ENCODE measurements at places on chromosomes 7 and 10.

DNA sequence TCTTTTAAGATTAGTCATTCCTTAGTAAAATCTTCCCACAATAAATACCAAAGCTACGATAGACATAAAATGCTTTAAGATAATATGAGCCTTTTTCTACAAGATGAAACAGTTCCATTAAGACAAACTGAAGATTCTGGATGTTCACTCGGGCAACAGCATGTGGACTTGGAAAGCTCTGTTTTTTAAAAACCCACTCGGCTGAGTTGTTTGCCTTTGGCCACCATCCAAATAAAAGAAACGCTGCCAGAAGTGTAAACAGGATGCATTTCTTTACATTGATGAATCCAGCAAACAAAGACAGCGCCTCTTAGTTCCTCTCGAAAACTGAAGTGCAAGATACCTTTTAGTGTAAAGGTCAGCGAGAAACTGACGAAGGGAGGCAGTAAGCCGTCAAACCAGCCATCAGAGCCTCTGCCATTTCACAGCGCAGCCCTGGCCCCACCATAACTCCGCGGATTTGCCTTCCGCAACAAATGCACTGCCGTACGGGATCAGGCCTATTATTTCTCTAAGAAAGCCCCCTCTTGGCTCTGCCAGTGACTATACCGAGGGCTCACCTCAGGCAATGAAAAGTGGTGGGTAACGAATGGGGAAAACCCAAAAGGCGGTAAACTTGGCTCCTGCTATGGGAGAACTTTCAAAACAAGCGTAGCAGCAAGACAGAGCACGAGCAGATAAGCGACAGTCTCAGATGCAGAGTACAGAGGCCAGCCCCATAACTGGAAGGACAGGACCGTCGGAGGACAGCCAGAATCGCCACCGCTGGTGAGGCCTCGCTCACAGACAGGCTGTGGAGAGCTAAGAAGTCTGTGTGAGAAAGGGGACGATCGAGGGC, 41.4 kb downstream of the GNA12 start:
- no peak for DNase-seq

DNA sequence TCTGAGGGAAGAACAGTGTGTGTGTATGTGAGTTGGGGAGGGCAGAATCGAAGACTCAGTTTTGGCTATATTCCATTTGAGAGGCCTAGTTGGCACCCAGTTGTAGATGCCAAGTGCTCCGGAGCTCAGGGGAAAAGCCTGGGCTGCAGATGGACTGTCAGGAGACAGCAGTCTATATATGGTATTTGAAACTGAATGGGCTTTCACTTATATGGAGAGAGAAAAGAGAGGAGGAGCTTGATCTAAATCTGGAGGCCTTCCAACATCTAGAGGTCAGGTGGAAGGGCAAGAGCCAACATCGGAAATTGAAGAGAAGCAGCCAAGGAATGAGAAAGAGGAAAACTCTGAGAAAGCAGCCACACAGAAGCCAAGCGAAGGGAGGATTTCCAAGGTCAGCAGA, 350.8 kb upstream of the BMPER start:
- no peak for DNase-seq

GRCh38 chr10:12279281-12279680, 70.1 kb upstream of the CAMK1D start:
- no peak for DNase-seq

DNA sequence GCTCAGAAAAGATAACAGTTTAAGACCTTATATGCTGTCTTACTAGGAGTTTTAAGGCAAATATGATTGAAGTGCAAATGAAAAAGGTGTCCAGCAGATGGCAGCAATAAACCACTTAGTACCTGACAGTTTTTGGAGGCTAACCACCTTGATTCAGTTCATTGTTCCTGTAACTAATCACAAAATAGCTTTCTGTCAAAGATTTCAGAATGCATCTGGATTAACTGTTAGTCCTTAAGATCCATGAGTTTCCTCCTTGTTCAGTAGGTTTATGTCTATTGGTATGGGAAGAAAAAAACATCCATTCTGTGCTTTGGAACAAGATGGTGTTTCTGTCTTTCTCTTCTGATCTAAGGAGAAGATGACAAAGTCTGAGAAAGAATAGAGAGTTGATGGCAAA, 46.6 kb downstream of the CCSER2 start:
- peak; percentile 8 for DNase-seq

DNA sequence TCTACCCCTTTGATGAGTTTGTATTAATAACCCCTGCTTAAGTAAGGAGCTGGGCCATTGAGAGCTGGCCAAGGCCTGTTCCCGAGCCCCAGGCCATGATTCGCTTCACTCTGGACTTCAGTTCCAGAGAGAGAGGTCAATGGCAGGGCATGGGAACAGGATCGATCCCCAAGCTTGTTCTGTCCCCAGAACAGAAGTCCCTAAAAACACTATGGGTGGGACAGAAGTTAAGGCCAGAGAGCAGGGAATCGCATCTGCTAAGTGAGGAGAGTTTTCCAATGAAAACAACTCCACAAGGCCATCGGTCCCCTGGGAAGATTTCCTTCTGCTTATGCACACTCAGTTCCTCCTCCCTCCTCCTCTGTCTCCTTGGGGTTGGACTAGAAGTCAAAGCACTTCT, 159.6 kb downstream of the LSM5 start:
- no peak for DNase-seq

- peak; percentile 47 for DNase-seq
Observed at GRCh38 chr10:7408291-7409044, 2.4 kb downstream of the SFMBT2 start.

DNA sequence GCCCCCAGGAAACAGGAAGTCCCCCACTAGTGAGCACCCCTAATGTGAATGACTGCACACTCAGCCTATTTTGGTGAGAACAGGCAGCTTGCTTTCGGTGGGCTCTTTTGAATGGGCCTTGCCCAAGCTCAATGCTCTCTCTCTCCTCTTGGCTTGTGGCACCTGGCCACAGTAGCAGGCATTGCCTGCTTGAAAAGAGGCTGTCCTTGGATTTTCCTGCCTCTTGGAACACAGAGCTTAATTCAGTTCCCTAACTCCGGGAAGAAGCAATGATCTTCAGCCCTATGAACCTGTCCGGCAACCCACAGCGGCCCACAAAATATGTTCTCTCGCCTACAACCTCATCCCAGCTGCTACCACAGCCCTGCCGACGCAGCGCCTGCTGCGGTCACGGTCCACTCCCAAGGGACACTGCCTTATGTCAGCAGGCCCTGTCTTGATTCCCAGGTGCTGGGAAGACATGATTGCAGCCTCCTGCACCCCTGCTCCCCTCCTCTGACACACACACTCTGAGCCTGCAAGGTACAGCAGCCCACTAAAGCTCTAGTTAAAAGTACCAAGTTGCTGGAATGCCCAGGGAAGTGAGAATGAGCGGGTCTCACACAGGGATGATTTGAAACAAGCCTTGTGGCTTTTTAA, 715.5 kb upstream of the GALNT17 start:
- DNase-seq: no peak

- DNase-seq: no peak
Observed at GRCh38 chr7:43201912-43202311, 89.5 kb downstream of the HECW1 start.

DNA sequence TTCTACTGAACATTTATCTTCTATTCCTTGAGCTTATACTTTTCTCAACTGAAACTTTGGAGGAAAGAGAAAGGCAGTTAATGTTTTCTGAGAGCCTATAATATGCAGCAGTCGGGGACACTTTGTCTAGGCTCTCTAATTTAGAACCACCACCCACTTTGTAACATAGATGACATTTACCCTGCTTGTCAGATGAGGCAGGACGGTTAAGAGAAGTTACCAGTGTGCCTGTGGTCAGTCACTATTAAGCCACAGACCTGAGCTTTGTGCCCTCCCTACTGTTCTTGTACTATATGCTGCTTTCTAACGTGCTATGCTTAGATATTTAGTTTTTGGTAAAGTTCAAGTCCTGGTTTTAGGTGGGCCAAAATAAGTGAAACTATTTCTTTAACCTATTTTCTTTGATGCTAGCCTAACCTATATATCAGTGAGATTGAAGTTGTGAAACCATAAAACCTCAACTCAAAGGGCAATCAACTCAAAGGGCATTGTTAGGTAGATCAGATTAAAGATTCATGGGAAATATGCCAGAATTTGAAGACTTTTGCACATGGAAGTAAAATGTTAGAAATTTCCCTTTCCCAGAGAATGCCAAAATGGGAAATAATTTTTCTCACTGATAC, 156.5 kb upstream of the AGR3 start:
- no peak for DNase-seq

DNA sequence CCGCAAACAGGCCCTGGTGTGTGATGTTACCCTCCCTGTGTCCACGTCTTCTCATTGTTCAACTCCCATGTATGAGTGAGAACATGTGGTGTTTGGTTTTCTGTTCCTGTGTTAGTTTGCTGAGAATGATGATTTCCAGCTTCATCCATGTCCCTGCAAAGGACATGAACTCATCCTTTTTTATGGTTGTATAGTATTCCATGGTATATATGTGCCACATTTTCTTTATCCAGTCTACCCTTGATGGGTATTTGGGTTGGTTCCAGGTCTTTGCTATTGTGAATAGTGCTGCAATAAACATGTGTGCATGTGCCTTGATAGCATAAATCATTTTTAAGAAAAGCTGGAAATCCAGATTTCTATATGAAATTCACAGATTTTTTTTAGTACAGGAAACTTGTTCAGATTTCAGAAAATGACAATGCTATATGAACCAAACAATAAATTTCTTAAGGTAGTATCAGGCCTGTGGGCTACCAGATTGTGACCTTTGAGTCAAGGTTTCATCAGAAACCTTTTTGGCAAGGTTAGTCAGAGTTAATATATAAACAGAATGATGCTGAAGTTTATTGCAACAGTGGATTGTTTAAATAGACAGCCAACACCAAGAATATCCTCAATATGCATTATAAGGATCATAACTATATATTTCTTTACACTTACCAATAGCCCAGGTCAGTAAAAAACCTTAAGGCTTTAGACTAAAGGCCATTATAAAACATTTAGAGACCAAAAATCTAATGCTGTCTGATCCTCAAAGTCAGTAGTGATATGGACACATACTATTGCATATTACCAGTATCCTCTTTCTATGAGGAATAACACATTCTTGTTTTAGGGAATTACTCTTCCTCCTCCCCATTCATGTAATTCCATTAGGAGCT, 68.7 kb upstream of the PAPSS2 start:
- DNase-seq: no peak

DNA sequence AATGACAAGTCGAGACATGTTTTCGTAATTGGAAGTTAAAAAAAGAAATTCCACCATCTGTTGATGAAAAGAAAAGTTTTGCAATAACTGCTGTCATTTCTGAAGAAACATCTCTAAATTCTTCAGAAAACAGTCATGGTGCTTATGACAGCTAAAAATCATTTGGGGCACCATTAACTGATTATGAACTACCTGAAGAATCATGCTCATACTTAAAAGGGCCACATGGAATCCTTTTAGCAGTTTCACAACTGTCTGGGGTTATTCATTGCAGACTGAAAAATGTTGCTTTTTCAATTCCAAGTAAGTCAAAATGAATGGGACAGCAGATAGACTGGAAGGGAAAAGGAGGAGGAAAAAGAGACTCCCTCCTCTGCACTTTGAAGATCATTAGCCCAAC, 134.2 kb downstream of the CHN2 start:
- DNase-seq: no peak

DNA sequence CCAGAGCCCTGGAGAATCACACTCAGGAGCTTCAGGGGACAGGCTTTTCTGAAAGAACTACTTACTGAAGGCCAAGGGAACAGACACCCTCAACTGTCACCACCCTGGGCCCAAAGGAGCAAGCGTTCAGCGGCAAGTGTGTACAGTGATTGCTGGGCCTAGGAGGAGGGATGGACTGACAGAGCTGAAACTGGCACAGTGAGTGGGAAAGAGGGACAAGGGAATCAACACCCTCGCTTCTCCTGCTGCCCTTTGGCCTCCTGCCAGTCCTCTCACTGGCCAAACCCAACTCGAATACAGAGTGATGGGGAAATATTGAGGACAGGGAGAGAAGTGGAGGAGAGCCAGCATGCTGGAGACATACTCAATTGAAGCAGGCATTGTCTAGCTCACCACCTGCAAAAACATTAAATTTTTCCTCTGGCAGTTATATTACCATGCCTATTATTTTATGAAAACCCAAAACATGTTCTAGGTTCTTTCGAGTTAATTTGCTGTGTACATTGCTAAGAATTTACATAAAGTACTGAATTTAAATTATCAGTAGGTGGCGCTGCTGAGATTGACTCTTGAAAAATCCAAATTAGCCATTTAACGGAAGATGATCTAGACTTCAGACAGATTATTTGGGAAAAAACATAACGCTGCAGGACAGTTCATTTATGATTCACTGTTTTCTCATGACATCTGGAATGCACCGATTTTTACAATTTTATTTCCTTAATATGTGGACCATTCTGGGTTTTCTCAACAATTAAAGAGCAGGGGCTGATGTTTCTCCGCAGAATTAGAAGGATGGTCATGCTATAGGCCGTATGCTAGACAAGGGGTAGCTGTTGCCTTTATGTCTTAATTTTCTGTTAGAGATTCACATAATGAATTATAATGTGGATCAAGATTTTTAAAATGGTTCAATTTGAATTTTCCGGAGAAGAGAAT, 14.7 kb upstream of the TMEM236 start:
- peak; percentile 42 for DNase-seq

DNA sequence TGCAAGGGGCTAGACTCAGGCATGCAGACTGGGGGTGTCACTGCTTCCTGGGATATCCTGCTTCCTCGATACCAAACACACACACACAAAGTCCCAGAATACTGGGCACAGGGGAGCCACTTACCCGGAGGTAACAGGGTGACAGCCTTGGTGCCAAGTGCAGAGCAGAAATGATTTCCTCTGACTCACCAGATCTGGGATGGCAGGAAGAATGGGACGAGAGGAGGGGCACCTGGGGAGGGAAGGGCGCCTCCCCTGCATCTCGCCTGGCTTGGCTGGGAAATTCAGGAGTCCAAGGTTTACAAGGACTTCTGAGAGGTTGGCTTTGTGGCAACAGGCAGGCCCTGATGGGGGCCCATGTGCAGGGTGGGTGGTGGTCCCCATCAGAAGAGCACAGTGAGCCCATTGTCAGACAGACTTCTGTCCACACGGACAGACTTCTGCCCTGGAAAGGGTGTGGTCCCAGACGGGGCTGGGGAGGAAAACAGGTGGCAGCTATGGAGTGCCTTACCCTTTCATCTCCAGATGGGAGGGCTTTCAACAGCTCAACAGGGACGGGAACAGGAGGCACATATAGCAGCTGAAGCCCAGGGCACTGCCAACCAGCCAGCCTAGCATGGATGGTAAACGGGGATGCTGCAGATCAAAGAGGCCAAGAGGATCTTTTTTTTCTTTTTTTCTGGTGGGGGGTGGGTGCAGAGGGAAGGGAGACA, 9.7 kb upstream of the CCL24 start:
- no peak for DNase-seq

DNA sequence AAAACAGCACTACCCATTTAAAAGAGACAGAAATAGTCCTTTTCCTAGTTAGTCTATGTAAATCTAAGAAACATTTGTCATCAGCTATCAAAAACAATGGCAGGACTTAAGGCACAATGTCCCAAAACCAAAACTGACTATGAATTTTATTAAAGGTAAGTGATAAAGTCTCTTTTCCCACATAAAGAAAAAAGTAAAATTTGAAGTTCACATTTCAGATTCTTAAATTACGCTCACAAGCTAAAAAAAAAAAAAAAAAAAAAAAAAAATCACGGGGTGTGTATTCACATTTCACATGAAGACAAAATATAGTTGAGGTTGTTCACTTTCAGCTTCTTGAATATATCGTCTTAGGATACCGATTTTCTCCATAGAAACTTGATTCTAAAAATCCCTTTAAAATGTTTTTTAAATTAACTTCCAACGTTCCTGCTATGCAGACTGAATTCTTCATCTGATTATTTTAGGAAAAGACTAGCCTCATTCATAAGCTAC, 1.6 kb downstream of the P4HA1 start:
- no peak for DNase-seq

GRCh38 chr10:36538953-36539586, 586.3 kb upstream of the ANKRD30A start:
- no peak for DNase-seq
